GM12892 (cell line): ENCODE measurements at places on chromosomes 2 and 18.

DNA sequence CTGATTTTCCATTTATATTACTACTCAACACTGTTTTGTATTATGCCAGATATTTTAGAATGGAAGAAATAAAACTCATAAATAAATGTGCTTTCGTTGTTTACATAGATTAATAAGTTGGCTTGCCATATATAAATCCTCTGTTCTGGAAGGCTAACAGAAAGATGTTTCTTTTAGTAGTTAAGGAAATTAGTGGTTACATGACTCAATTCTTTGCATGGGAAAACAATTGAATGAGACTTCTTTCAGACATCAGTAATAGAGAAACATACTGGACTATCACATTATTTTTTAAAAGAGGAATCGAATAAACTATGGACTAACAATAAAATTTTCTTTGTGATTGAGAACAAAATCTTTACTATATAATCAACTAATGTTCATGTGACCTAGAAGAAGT is 336.5 kb downstream of the KCNS3 start:
- DNase-seq: no peak

DNA sequence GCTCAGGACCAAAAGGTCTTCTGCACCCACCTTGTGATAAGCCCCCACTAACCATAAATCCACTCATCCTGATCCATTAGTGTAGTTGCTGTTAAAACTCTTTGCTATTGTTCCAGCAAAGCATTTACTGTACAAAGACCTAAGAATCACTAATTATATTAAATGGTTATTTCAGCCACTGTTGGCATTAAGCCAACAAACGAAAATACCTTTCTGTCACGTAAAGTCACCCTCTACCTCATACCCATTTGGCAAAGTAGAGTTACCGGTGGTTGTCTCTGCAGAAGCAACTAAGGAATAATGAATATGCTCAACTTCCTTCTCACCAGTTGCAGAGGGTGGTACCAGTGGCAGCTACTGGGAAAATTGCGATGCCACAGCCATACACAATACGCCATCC is 224.5 kb downstream of the SP3 start:
- no peak for DNase-seq

GRCh38 chr18:56026509-56026908 is 438.5 kb upstream of the TCF4 start:
- no peak for DNase-seq

- no peak for DNase-seq
Measured at GRCh38 chr2:151981886-151982285, 117.0 kb downstream of the CACNB4 start.

DNA sequence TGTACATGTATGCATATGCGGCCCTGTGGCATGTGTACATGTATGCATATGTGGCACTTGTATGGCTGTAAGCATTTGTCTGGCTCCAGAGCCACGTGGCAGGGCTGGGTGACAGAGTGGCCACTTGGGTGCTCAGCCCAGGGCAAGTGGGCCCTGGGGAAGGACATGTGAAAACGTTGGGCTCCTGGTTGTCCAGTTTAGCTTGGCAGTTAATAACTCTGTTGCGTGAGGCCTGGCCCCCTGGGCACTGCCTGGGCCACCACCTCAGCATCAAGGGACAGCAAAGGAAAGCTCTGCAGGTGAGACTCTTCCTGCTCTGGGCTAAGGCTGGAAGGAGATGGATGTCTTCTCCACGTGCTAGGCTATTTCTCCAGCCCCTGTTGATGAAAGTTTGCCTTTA is 119.9 kb downstream of the CTIF start:
- no peak for DNase-seq

DNA sequence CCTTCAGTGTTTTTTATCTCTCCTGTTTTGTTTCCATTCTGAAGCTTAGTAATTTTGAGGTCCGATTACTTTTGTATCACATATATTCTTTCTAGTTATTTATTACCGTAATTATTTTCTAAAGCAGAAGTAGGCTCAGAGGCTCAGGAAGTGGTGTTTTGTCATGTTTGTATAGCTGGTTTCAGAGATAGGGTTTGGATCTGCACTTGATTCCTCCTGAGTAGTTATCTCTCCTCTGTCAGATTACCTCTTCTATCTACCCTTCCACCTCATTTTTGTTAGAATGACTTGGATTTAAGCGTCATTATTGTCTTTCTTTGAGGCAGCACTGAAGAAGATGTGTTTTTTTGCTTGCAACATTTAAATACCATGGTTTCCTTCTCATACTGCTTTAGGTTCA is 95.4 kb downstream of the MTA3 start:
- DNase-seq: no peak

- DNase-seq: no peak
Measured at GRCh38 chr18:43108882-43109281, 6.6 kb downstream of the RIT2 start.

- DNase-seq: peak; percentile 32
Measured at GRCh38 chr2:26178746-26179436, 6.0 kb downstream of the GAREM2 start.

GRCh38 chr2:102397209-102397608 is 25.8 kb upstream of the IL18RAP start:
- DNase-seq: no peak

DNA sequence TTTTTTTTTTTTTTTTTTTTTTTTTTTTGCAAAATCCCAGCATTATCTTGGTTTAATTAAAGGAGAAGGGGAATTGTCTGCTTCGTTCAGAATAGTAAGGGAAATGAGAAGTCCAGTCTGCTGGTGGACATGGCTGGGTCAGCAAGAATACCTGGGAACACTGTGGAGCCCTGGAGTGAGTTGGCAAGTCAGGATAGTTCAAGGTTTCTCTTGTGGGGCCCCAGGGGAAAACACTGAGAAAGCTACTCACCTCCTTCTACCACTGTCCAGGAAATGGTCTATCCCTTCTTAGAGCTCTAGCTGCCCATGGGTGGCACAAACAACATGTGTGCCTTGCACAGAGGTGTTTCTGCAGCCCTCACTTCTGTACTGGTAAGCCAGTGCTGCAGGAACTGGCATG is 169.1 kb upstream of the SIX2 start:
- DNase-seq: no peak

DNA sequence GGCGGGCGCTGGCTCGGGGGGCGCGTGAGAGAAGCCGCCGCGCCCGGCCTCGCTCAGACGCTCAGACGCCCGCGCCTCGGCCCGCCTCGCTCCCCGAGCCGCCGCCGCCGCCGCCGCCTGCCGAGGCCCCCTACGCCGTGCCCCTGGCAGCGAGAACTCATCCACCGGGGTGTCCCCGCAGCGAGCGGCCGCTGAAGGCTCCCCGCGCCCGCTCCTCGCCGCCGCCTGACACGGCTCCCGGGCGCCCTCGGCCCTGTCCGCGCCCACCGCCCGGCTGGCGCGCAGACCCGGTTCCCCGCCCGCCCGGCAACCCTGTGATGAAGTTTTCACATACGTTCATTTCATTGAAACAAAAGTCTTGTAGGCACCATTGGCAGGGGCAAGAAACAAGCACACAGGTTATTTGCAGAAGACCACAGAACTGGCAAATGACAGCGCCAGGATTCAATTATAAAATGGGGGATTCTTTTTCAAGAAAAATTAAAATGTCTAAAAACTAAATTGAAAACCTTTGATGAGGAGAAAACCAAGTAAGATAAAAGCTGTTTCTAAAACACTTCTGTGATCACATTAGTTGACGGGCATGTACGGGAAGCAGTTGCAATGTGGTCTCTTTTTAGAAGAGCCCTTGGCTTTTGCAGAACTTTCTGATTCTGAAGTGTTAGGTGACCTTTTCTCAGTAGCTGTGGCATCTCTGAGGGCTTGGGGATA is 50.5 kb upstream of the TUBA3D start:
- DNase-seq: no peak
